ENCODE measurements at places on chromosomes 6 and 20.

- DNase-seq, result no peak
These were observed 602.8 kb upstream of the MMS22L start for GRCh38 chr6:97885828-97886227.

- DNase-seq, result no peak
These were observed 901 bp downstream of the KCNK15 start for GRCh38 chr20:44746367-44747165.

- peak; percentile 89 for DNase-seq
These were observed at the start of gene UBE3D for GRCh38 chr6:83065511-83066192. Gene UBE3D, minus strand, starts transcription at chr6:83065841. Its CDS starts 123 bp downstream, at chr6:83065718.

DNA sequence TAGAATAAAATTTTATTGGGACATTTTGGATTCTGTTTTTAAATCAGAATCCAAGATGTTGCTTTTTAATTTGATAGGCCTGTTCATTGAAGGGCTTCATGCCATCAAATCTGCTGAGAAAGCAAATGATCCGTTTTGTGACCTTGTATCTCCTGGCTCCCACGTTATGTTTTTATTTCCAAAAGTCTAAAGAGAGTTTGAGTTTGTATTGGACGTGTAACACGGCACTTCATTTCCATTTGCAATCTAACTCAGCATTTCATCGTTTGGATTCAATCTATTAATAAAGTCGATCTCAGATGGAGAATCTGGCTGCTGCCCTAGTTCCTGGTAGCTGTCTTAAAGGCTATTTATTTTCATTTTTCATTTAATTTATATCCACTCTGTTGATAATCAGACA is 17.0 kb downstream of the KIF25 start:
- DNase-seq, result no peak

GRCh38 chr6:16412171-16412570 is 173.8 kb downstream of the GMPR start:
- no peak for DNase-seq

DNA sequence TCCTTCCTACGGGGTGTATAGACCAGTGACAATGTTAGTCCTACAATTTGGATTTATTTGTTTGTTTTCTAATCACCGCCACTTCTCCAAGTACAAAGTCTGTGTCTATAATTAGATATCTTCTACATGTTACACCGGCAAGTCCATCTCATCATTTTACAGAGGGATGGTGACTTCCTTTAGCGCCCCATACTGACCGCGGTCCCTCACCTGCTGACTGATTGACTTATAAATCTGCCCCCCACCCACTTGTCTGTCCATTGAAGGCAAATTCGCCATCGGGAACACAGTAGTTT is 8.9 kb upstream of the NR2E1 start:
- DNase-seq, result no peak

- DNase-seq, result no peak
These were observed 41.4 kb downstream of the SCAND1 start for GRCh38 chr20:35912881-35913280.

GRCh38 chr6:42522036-42522435 is 41.8 kb upstream of the UBR2 start:
- no peak for DNase-seq

DNA sequence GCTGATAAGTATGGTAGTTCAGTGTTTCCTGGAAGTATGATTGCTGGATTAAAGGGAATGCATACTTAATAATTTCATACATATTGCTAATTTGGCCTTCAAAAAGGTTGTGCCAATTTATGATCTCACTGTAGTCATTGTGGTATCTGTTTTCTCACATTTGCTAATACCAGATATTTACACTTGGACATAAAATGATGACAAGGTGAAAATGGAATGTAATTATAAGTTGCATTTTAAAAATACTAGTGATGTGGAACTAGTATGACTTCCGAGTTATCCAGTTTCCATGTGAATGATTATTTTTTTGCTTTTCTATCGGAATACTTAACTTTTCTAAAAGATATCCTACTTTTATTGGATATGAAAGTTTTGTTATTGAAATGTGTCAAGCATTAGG is 15.4 kb downstream of the RWDD1 start:
- no peak for DNase-seq

DNA sequence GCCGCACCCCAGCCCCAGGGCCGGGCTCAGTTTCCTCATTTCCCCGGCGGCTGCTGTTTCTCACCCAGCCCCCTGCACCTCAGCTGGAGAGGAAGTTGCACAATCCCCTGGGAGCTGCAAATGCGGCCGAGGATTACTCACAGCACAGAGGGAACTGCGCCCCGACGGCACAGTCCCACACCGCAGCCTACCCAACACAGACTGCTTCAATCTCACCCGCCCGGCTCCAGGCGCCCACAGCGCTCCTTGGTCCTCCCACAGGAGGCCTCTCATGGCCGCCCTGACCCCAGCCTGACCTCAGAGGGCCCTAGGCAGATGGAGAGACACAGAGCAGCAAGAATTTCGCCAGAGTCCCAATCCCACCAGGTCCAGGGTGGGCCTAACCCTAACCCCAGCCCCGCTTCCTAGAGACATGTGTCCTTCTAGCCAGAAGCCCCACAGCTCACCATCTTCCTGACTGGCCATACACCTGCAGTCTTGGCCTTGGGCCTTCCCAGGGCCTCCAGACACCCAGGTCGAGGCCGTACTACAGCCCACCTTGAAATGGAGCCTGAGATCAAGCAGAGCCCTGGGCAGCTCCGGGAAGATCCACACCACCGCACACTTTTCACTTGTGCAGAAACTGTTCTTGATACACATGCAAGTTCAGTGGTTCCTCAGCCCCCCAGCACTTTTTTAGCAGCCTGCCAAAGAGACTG is 11.7 kb downstream of the TFEB start:
- DNase-seq, result no peak

DNA sequence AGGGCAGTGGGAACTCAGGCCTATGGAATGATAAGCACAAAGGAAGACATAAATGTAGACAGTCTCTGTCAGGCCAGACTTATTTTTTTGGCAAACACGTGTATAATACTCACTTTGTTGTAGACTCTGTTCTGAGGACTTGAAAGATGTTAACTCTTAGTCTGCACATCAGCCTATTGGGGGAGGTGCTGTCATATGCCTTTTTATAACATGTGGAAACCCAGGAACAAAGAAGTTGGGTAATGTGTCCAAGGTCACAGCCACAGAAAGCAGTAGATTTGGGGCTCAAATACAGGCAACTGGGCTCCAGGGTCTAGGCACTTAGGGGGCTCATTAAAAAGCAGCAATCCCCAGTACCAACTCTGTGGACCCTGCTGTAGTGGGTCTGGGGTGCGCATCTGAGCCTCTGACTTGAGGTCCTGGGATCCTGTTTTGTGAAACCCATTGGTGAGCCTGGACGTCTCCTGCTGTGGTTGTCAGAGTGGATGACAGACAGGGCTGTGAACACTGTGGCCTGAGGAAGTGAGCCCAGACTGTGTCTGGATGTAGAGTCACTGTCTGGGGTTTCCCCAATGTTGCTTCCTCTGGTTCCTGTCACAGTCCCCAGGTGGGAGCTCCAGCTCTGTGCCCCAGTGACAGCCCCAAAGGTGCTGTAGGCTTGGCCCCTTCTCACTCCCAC is 50.0 kb downstream of the CDH26 start:
- DNase-seq, result peak; percentile 4

Measured in KG1 (cell line).